ENCODE measurements at places on chromosomes 7 and 10. TPM values are rescaled to one million over a fixed set of nuclear protein-coding genes. Genes with fewer than 3 reads are reported as not detected.

Gene LIPJ
- total RNA-seq = not detected

Gene ZNF518A
- total RNA-seq = 20.7 TPM

Gene GRM3
- total RNA-seq = not detected

Gene KCNH2
- total RNA-seq = 368 TPM

Gene MEST
- 1.0 TPM for total RNA-seq

Gene ADIRF
- total RNA-seq = not detected

Gene DAGLB
- total RNA-seq = 16.4 TPM

Gene RBP4
- 0.91 TPM for total RNA-seq

Gene PRSS37
- not detected for total RNA-seq

Gene BMPER
- not detected for total RNA-seq

Gene XRCC2
- total RNA-seq = 37.6 TPM

Gene HEPACAM2
- total RNA-seq = 2.0 TPM

Gene CAV2
- 36.4 TPM for total RNA-seq

Gene NRG3
- total RNA-seq = not detected

Gene ATP6V0E2
- total RNA-seq = 18.5 TPM

Gene PRPS1L1
- not detected for total RNA-seq

Gene ARMH3
- total RNA-seq = 0.73 TPM

Gene ZP3
- 3.9 TPM for total RNA-seq

Gene RADIL
- total RNA-seq = 8.6 TPM

Gene HOXA5
- not detected for total RNA-seq

Gene EGFR
- total RNA-seq = 0.18 TPM

Gene TUBAL3
- total RNA-seq = 6.3 TPM

Gene DYDC2
- not detected for total RNA-seq
